ENCODE measurements at places on chromosomes 7 and 10. TPM values are rescaled to one million over a fixed set of nuclear protein-coding genes. Genes with fewer than 3 reads are reported as not detected.

- H3K27ac ChIP-seq: no peak overlapping the region
- H3K4me1 ChIP-seq: no peaks in the 10 kb centered on the region
- H3K27me3 ChIP-seq: no peaks in the 10 kb centered on the region
- DNase-seq: no peak
- no peaks in the 10 kb centered on the region for H3K36me3 ChIP-seq
- H3K4me3 ChIP-seq: no peak overlapping the region
Observed at GRCh38 chr7:50557099-50557498, 8.1 kb downstream of the DDC start.

DNA sequence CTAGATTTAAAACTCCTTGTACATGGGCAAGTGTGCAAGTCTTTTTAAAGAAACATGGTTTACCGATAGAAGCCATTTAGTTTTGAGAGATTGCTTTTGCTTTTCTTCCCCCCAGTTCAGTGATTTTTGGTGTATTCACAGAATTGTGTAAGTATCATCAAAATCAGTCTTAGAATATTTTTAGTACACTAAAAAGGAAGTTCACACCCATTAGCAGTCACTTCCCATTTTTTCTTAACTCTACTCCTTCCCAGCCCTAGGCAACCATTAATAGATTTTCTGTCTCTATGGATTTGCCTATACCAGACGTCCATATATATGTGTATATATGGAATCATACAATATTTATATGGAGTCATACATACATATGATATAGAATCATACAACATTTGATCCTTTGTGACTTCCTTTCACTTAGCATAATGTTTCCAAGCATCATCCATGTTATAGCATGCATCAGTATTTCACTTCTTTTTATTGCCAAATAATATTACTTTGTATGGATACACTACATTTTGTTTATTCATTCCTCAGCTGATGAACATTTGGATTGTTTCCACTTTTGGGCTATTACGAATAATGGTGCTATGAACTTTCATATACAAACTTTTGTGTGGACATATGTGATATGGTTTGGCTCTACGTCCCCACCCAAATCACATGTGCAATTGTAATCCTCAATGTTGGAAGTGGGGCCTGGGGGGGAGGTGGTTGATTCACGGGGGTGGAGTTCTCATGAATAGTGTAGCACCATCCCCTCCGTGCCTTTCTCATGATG, 16.5 kb upstream of the ARL4A start:
- no peaks in the 10 kb centered on the region for H3K36me3 ChIP-seq
- no peak overlapping the region for H3K4me3 ChIP-seq
- no peak overlapping the region for H3K27ac ChIP-seq

GRCh38 chr10:124874-125273, 10.4 kb upstream of the ZMYND11 start:
- H3K4me3 ChIP-seq: no peak overlapping the region
- H3K27ac ChIP-seq: peak overlapping the region; percentile 19
- peaks cover 9% of the 10 kb centered on the region for H3K4me1 ChIP-seq
- H3K27me3 ChIP-seq: no peaks in the 10 kb centered on the region
- no peak for DNase-seq

TMEM209 gene
- 46.7 TPM for total RNA-seq

DNA sequence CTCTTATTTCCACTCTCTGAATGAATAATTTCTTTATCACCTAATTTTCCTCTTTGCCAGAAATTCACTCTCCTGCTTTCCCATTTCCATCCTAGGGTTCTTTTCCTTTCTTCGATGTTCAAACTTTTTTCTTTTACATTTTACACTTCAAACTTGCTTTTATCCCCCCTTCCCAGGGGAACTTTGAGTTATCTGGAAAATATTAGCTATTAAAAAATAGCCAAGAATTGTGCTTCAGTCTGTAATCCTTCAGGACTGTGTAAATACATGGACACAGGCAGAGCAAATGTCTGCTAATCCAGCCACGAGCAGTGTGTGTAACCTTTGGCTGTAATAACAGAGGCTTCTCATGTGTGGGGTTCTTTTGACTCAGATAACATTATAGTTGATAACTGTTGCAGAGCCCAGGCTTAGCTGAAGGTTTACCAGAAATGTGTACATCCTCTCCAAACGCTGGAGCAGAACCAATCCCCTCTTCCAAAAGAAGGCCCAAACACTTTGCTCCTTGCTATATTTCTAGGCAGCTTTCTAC, 4.6 kb downstream of the ASB4 start:
- H3K4me1 ChIP-seq: no peaks in the 10 kb centered on the region
- no peaks in the 10 kb centered on the region for H3K36me3 ChIP-seq
- no peak for DNase-seq
- H3K4me3 ChIP-seq: no peak overlapping the region
- H3K27ac ChIP-seq: no peak overlapping the region
- no peaks in the 10 kb centered on the region for H3K27me3 ChIP-seq

DNA sequence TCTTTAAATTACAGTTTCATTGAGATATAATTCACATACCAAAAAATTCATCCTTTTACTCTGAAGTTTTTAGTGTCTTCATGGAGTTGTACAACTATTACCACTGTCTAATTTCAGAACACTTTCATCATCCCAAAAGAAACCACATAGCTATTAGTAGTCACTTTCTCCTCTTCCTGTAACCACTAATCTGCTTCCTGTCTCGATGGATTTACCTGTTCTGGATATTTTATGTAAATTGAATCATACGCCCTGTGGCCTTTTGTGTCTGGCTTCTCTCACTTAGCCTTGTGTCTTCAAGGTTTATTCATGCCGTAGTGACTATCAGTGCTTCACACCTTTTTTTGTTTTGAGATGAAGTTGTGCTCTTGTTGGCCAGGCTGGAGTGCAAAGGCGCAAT, 135.5 kb downstream of the DOCK1 start:
- H3K36me3 ChIP-seq: peaks cover 4% of the 10 kb centered on the region
- H3K27ac ChIP-seq: no peak overlapping the region
- DNase-seq: no peak

GRCh38 chr10:107004362-107004761, 160.1 kb downstream of the SORCS1 start:
- no peak overlapping the region for H3K4me3 ChIP-seq
- H3K36me3 ChIP-seq: no peaks in the 10 kb centered on the region
- no peaks in the 10 kb centered on the region for H3K4me1 ChIP-seq
- no peaks in the 10 kb centered on the region for H3K27me3 ChIP-seq
- H3K27ac ChIP-seq: no peak overlapping the region
- no peak for DNase-seq

GRCh38 chr10:57817741-57818140, 450.0 kb downstream of the IPMK start:
- H3K36me3 ChIP-seq: no peaks in the 10 kb centered on the region
- H3K4me3 ChIP-seq: no peak overlapping the region
- H3K27ac ChIP-seq: no peak overlapping the region
- no peaks in the 10 kb centered on the region for H3K4me1 ChIP-seq
- no peaks in the 10 kb centered on the region for H3K27me3 ChIP-seq

DNA sequence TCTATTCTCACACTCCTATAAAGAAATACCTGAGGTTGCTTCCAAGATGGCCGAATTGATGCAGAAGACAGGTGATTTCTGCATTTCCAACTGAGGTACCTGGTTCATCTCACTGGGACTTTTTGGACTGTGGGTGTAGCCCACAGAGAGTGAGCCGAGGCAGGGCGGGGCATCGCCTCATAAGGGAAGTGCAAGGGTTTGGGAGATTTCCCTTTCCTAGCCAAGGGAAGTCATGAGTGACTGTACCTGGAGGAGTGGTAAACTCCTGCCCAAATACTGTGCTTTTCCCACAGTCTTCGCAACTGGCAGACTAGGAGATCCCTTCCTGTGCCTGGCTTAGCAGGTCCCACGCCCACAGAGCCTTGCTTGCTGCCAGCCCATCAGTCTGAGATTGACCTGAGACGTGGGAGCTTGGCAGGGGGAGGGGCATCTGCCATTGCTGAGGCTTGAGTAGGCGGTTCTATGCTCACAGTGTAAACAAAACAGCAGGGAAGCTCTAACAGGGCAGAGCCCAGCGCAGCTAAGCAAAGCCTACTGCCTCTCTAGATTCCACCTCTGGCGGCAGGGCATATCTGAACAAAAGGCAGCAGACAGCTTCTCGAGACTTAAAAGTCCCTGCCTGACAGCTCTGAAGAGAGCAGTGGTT, 152.2 kb downstream of the ARL4A start:
- peak; percentile 33 for DNase-seq
- no peak overlapping the region for H3K27ac ChIP-seq
- H3K4me1 ChIP-seq: no peaks in the 10 kb centered on the region
- H3K36me3 ChIP-seq: no peaks in the 10 kb centered on the region
- H3K27me3 ChIP-seq: peaks cover 3% of the 10 kb centered on the region

SCART1 gene
- total RNA-seq: 1.8 TPM

DNA sequence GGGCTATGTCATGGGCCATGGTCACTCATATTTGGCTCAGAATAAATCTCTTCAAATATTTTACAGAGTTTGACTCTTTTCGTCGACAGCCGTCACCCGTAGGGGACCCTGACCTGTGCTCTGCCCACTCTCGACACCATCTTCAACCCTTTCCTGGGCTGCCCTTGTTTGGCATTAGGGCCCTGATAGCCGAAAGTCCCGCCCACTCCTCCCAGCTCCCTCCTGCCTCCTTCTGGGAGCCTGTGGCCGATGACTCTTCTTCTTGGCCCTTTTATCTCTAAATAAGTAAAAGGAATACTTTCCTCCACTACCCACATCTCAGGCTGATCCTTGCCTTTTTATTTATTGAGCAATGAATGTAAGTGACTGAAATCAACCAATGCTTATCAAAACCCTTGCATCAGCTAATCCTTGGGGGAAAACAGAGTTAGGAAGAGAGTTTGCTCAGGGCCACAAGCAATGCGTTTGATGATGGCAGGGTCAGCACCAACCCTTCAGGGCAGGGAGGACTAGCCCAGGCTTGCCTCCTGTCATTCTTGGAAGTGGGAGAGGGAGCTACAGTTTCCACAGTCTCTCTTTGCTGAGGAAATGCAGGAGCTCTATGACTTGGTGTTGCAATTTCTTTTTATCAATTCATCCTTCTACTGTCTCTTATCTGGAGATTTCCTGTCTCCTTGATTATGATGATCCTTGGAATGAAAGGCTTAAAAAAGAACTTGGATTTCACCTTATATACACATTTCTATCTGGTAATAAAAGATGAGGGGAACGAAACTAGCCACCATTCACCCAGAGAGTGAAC, 218.2 kb upstream of the PODXL start:
- H3K27ac ChIP-seq: no peak overlapping the region
- peaks cover 4% of the 10 kb centered on the region for H3K27me3 ChIP-seq
- H3K4me3 ChIP-seq: no peak overlapping the region
- no peak for DNase-seq
- no peaks in the 10 kb centered on the region for H3K4me1 ChIP-seq
- no peaks in the 10 kb centered on the region for H3K36me3 ChIP-seq

DNA sequence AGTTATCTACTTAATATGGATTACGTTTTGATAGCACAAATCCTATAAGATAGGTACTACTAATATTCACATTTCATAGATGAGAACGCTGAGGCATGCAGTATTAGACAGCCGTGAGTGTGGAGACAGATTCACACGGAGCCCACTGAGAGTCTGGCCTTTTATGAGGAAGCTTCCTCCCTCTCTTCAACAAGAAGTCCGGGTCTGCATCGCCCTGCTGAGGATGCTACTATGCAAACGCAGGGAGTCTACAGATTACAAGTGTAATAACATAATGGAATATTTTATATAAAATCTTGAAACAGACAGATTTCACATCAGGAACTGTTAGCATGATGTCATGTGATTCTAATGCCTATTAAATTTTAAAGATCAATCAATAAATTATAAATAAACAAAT, 255.9 kb upstream of the GLI3 start:
- no peaks in the 10 kb centered on the region for H3K36me3 ChIP-seq
- DNase-seq: no peak
- peaks cover 14% of the 10 kb centered on the region for H3K4me1 ChIP-seq
- H3K27ac ChIP-seq: no peak overlapping the region

GRCh38 chr7:91034459-91035368, 229.5 kb upstream of the FZD1 start:
- no peaks in the 10 kb centered on the region for H3K27me3 ChIP-seq
- H3K4me3 ChIP-seq: no peak overlapping the region
- peaks cover 26% of the 10 kb centered on the region for H3K4me1 ChIP-seq
- peak; percentile 80 for DNase-seq

GIMAP2 gene
- total RNA-seq: 4.3 TPM

DNA sequence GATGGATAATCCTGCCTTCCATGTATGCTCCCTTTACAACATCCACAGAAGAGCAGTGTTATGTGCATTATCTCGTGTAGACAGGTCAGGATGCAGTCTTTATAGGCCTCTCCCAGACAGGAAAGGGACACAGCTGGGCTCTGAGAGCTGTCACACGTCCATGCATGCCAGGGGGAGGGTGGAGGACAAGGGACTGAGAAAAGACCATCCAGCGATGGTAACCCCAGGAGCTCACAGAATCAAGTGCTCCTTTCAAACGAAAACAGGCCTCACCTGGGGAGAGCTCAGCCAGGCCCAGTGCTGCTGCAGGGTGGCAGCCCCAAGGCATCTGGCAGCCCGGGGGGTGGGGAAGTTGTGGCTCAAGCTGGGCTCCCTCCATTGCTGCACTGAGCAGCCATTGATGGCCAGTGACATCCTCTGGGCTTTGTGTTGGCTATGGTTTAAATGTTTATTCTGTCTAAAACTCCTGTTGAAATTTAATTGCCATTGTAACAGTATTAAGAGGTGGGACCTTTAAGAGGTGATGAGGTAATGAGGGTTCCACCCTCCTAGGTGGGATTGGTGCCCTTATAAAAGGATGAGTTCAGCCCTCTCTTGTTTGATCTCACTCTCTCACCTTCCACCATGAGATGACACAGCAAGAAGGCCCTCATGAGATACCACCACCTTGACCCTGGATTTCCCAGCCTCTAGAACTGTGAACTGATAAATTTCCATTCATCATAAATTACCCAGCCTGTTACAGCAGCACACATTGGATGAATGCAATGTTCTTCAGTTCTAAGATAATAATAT, 15.7 kb downstream of the JCAD start:
- no peaks in the 10 kb centered on the region for H3K27me3 ChIP-seq
- H3K4me1 ChIP-seq: peaks cover 41% of the 10 kb centered on the region
- H3K27ac ChIP-seq: no peak overlapping the region
- H3K4me3 ChIP-seq: no peak overlapping the region
- H3K36me3 ChIP-seq: peaks cover 81% of the 10 kb centered on the region

PNLIPRP2 gene
- not detected for total RNA-seq

DNA sequence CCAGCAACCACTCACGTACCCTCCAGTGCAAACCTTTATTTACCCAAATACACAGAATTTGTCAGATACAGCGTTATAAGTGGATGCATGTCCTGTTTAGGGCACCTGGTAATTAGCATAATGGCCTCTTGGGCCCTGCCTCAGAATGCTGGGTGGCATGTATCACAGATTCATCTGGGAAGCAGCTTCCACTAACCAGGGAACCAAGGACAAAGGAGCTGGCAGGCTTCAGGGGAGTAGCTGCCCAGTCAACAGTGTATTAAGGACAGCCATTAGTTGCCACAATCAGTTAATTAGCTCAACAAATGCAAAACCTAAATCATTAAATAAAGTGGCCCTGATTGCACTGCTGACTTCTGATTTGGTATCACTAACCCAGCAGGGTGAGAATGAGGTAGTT, 105.7 kb downstream of the RAPGEF5 start:
- peaks cover 23% of the 10 kb centered on the region for H3K4me1 ChIP-seq
- no peak for DNase-seq
- H3K27ac ChIP-seq: no peak overlapping the region
- H3K27me3 ChIP-seq: no peaks in the 10 kb centered on the region
- no peak overlapping the region for H3K4me3 ChIP-seq

- no peaks in the 10 kb centered on the region for H3K27me3 ChIP-seq
- H3K27ac ChIP-seq: no peak overlapping the region
- H3K36me3 ChIP-seq: no peaks in the 10 kb centered on the region
- peak; percentile 4 for DNase-seq
- H3K4me3 ChIP-seq: no peak overlapping the region
Observed at GRCh38 chr7:11648980-11649379, 183.0 kb downstream of the THSD7A start.

SPDYE16 gene
- total RNA-seq: not detected

LIPF gene
- not detected for total RNA-seq

Measured in A673 (cell line).